ENCODE measurements at places on chromosomes 16 and 17.

DNA sequence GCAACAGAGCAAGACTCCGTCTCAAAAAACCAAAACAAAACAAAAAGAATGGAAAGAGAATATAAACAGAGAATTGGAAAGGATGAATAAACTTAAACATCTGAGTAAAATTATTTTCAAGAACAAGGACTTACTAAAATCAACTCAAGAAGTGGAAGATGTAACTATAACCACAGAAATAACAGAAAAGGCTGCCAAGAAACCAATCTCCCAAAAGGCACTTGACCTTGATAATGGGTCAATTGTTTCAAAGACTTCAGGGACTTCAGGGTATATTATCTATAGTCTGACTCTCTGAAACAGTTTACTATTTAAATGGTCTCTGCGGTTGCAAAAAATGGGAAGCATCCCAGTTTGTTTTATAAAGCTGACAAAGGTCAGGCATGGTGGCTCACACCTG lies 35.1 kb downstream of the VPS53 start:
- no peak for DNase-seq

DNA sequence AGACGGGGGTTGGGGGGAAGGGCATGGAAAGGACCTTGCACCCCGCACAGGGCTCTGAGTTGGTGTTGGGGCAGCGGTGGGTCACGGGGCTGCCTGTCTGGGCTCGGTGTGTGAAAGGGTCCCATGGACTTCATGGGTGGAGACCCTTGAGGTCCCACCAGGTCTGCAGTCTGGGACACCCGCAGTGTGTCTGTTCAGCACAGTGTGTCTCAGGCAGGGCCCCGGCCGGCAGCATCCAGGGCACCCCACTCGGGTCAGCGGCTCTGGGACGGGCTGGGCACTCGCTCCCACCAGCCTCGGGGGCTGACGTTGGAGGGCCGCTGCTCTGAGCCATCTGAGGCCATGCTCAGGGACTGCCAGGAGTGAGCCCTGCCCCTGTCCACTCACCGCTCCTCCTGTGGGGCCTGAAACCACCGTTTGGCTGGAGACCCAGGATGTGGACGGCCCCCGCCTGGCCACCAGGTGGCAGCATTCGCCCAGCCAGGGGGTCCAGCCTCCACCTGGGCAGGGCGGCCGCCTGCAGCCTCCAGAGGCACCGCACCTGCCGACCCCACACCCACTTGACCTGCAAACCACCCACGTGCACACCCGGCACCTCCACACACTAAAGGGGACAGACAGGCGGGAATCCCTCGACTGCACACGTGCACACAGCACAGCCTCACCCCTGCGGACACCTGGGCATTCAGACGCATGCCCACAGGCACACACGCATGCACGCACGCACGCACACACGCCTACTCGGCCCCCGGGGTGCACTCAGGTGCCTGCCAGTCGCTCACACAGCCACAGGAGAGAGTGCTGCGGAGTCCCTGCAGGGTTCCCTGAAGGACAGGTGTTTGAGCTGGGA lies 10.1 kb upstream of the ZFPM1 start:
- peak; percentile 73 for DNase-seq

DNA sequence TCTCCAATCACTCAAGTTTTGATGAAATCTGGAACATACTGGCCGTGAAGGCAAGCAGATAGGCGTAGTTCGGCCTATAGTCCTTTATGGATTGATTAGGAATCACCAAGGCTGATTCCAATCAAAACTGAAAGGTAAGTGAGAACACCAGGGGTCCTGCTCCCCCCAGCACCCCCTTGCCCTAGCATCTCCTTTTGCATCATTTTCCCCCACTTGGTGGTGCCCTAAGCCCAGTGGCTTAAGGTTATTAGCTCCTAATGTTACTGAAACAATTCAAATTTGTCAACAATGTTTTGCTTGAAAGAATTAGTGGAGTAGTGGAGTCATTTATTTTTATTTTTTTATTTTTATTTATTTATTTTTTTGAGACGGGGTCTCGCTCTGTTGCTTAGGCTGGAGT lies 4.9 kb downstream of the SLFN14 start:
- no peak for DNase-seq

DNA sequence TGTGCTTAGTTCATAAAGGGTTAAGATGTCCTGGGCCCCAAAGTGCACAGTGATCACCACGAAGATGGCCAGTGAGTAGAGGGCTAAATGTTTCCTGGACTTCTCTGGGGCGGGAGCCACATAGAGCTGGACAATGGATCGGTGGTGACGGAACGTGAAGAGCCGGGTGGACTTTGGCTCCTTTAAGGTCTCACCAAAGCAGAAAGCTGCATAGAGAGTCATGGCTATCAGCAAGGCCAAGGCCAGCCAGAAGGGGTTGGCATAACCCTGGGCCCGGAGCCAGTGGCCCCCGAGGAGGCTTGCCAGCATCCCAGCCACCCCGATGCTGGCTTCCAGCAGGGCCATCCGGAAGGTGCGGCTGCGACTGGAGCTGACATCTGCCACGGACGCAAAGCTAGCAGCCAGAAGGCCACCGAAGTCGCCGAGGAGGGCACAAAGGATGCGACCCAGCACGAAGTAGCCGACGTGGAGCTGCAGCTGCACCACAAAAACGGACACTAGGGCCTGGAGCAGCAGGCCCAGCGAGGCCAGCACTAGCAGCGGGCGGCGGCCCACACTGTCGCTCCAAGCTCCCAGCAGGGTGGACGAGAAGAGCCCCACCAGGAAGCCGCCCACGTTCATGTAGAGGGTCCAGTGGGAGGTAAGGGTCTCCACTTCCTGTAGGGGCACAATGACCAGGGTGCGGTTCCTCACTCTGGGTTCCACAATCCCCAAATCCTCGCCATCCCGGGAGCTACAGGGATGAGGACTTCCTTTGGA lies 1.0 kb downstream of the SLC46A1 start:
- DNase-seq: no peak

- DNase-seq: no peak
Observed at GRCh38 chr17:65679165-65679845, 117.9 kb upstream of the AXIN2 start.

GRCh38 chr17:15119968-15120367 lies 145.2 kb downstream of the PMP22 start:
- no peak for DNase-seq

DNA sequence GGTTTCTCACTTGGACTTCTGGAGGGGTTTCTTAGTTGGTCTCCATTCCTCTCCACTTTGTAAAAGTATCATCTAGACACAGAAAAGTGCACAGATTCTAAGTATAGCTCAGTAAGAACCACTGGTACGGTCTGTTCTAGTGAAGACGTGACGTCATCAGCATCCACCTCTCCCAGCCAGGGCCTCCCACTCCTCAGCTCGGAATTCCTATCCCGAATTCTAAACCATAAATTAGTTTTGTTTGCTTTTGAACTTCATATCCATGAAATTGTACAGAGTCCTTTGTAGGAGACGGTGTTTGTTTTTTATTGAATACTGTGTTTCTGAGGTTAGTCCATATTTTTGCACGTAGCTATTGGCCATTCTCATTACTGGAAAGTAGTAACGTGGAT lies 25.5 kb downstream of the FOXK2 start:
- no peak for DNase-seq

DNA sequence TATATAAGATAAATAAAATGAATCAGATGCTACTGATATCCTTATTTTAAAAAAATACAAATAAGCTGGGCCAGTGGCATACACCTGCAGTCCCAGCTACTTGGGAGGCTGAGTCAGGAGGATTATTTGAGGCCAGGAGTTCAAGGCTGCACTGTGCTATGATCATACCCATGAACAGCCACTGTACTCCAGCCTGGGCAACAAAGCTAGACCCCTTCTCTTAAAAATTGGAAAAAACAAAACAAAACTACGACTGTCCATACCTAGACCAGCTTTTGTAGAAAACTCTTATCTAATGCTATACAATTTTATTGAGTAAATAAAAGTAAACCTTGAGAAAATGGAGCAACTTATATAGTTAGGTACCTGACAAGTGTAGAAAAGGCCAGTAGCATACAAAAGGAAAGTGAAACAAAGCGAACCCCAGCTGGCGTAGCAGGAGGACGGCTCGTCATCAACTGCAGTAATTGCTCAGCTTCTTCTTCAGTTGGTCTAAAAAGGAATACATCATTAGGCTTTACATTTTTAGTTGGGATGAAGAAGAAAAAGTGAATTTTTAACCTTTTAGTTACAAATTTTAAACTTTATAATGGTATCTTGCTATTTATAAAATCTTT lies 23.6 kb downstream of the INTS2 start:
- DNase-seq: no peak

GRCh38 chr17:17621254-17621653 lies 29.7 kb upstream of the PEMT start:
- DNase-seq: no peak

GRCh38 chr16:28935924-28936783 lies 4.4 kb downstream of the CD19 start:
- DNase-seq: peak; percentile 77

- no peak for DNase-seq
Observed at GRCh38 chr16:52193441-52193840, 353.5 kb downstream of the TOX3 start.

GRCh38 chr17:8109661-8110455 lies 8.5 kb downstream of the ALOXE3 start:
- DNase-seq: peak; percentile 72

DNA sequence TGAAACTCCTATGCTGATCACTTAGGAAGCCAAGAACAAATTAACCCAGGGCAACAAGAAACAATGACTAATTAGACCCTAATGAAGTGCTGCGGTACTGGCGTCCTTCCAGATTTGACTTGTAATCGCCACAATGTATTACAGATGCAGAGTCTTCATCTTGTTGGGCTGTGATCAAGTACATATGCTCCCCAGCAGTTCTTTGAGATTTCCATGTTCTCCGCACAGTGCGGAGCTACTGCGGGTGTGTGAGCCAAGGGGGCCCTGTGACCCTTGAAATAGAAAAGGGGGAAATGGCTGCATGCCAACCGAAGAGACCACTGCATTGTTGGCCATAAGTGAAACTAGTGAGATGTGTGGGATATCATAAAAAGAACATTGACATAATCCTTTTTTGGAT lies 469.9 kb downstream of the MAF start:
- DNase-seq: no peak

DNA sequence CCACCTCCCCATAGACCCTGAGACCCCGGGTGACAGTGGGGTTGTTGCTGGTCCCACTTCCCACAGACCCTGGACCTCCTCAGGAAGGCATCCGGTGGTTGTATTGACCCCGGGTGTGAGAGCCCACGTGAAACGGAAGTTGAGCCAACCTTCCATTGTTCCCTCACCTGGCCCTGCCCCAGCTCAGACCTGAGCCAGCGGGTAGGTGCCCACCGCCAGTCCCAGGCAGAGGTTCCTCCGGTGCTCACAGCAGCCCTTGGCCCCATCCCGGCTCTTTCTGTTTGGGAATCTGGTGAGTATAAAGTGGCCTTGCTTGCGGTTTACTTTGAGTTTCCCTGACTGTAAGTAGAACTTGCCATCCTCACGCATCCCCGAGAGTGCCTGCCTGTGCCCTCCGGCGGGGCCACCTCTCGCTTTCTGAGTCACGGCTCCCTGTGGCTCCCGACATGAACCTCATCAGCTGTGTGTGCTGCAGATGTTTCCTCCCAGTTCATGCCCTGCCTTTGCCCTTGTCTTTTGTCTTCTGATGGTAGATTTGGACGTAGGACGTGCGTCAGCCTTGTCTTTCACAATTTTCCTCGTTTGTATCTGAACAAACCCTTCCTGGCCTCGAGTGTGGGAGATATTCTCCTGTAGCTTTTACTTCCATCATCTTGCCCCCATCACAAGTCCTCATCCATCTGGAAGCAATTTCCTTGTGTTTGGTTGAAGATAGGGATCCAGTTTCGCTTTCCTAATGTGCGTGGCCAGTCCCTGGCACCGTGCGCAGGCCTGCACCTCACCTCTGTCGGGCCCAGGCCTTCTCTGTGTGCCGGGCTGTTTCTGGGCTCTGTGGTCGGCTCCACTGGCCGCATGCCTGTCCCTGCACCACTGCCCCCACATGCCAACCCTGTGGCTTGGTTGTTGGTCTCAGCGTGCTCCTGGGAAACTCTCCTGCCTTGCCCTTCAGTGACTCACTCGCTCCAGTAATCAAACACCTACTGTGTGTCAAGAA lies 76.0 kb downstream of the METRNL start:
- no peak for DNase-seq

DNA sequence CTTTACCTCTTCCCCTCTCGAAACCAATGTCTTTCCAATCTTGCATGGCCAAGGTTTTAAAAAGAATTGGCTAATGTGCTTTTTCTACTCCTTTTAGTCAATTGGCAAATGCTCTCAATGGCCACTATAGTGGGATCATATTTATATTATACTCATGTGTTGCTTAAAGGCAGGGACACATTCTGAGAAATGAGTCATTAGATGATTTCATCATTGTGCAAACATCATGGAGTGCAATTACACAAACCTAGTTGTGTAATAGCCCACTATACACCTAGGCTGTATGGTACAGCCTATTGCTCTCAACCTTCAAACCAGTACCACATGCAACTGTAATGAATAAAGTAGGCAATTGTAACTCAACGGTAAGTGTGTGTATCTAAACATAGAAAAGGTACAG lies 180.9 kb downstream of the HS3ST3A1 start:
- no peak for DNase-seq

DNA sequence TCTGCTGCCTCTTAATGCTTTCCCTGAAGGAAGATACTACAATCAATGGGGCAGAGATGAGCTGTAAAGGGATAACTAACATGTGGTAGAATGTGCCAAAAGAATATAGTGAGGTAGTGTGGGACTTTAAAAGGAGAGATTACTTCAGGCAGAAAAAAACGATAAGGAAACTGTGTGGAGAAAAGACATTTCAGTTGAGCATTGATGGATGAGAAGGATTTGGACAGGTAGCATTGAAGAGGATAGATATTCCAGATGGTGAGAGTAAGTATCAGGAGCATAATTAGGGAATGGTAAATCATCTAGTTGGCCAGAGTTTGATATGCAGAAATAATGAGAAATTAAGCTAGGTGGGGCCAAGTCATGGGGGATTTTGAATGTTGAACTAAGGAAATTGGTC lies 97.3 kb downstream of the NLK start:
- DNase-seq: no peak

- DNase-seq: peak; percentile 69
Observed at GRCh38 chr17:82205720-82206508, 6.7 kb downstream of the CCDC57 start.

DNA sequence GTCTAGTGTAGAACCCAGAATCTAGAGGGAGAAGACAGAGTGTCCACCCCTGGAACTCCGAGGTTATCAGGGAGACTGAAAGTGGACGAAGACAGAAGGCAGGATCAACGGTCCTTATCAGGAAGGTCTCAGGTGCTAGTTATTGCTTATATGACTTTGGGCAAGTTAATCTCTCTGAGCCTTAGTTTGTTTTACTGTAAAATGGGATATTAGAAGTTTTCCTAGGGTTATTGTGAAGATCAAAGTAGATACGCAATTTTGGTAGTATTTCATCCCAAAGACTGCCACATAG lies 1.2 kb downstream of the RNF167 start:
- DNase-seq: no peak

- DNase-seq: no peak
Observed at GRCh38 chr17:32288615-32289014, 23.0 kb downstream of the RHBDL3 start.

GRCh38 chr17:2396192-2396567 lies 4.7 kb downstream of the MNT start:
- no peak for DNase-seq

DNA sequence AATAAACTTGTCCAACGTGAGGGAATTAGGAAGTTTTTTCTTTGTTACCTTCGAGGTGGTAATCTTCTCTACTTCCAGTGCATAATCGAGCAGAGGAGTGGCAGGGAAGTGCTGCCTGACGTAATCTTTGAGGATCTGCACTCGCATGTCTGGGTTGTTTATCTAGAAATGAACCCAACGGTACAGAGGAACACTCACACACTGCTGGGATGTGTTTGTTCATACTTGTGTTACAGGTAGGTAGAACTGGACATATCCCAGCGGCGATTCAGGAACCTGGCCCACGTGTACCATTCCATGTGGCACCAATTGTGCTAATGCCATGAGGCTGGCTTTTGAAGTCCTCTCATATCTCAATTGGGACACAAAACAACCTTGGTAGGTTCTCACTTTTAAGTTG lies 4.2 kb upstream of the KLHL11 start:
- DNase-seq: no peak
